MV-4-11 (cell line): ENCODE measurements at places on chromosomes 2 and 18.

DNA sequence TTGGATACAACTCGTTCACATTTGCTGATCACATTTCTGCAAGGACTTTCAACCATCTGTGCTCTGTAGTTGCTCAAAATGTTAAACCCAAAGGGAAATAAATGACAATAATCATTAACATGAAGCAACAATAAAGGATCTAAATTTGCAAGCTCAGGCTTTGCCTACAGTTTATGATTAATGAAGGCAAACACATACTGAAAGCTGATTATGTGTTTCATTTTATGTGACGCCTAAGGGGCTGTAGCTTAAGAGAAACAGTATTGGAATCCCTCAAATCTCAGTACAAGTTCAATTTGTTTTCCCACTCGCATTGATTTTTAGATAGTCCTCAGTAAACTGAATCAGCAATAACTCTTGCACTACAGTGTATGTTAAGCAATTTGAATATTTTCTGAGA lies 160.3 kb upstream of the FSIP2 start:
- DNase-seq: no peak

DNA sequence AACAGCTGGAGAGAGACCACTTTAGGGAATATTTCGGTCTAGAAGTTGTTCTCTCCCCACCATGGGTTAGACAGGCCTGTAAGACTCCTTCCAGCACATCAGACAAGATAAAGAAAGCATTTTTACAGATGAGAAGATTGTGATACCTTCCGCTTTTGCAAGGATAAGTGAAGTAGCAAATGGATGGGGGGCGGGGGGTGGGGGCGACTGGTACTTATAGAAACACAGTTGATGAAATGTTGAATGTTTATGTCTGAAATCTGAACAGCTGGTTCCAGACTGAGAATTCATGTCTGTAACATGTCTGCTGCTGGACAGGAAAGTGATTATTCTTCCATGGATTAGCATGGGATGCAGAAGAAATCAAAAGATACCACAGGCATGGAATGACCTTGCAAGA lies 90.5 kb upstream of the FN1 start:
- no peak for DNase-seq

GRCh38 chr2:163593982-163594381 lies 141.8 kb downstream of the FIGN start:
- no peak for DNase-seq

GRCh38 chr2:230706053-230706521 lies 6.6 kb upstream of the CAB39 start:
- DNase-seq: peak; percentile 26

DNA sequence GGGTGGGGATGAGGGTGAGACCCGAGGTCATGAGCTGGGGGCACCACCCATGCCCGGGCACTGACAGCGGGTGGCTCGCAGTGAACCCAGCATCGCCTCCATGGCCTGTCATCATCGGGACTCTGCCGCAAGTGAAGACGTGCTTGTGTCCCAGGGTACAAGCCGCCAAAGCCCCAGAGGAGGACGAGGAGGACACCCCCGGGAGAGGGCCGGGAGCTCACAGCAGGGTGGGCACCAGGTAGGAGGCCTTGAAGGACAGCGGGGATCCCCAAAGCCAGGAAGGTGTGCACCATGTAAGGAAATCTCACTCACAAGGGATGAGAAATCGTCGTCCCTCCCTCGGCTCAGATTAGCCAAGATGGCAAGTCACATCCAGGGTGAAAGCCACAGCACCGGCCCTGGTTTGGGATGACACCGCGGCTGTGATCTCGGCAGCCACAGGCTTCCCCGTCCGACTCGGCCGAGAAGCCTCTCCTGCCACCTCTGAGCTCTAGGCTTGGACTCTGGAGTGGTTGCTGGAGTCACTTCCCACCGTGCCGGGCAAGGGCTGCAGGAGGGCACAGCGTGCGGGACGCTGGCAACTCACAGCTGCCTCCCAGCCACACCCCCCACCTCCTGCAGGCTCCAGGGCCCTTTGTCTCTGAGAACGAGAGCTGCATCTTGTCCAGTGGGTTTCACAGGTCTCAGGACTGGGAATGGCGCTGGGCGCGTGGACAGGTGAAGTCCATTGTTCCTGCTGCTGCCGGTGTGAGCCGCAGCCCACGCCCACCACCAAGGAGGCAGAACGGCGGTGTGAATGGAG lies 81.6 kb upstream of the CTDP1 start:
- no peak for DNase-seq

DNA sequence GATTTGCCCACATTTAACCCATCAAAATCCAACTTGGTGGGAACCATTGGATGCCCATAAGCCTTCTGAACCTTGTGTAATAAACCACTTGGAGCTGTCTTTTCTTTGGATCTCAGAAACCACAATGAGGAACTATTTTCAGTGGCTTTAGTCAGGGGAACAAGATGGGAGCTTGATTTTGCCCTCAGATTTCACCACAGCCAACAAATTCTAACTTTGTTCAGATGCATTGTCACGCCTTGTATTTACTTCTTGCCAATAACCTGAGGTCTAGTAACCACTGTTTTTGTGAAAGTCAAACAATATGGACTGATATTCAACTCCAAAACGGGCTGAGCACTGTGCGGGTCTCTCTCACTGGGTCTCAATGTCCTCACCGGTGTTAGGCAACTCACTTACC lies 508.2 kb downstream of the TNS1 start:
- peak; percentile 89 for DNase-seq

- no peak for DNase-seq
Observed at GRCh38 chr2:154067124-154067523, 195.4 kb downstream of the GALNT13 start.

DNA sequence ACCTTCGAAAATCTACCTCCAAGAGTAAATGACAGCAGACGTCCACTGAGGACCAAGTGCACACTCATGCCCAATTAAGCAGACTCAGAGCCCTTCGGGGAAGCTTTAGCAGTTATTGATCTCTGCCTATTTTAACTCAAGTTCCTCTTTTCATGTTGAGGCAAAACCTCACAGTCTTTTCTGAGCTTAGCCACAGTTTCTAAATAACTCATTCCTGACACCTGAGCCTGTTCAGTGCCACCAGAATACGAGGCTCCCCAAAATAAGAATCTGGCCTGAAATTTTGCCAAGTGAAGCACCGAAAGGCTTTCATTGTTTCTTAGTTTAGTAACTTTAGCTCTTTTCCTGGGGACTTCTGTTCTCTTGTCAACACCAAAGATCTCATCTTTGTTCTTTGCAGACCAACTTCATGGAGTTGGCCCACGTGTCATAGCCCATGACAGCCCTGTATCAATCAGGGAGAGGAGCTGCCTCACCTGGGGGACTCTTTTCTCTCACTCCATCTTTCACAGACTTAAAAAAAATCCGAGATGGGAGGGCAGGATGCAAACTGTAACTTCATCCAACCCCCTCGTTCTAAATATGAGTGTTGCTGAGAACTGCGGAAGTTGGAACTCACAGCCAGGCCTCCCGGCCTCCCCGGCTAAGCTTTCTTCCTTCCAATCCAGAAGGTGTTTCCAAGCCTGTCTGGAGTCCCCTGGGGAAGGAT lies 22.2 kb downstream of the INPP5D start:
- peak; percentile 94 for DNase-seq

- DNase-seq: no peak
Observed at GRCh38 chr2:118596620-118597019, 250.8 kb downstream of the EN1 start.

GRCh38 chr18:76578571-76579300 lies 83.7 kb upstream of the ZNF516 start:
- DNase-seq: no peak

- no peak for DNase-seq
Observed at GRCh38 chr2:112152476-112153178, 14.4 kb downstream of the FBLN7 start.

GRCh38 chr2:25483607-25484266 lies 142.0 kb upstream of the DNMT3A start:
- peak; percentile 97 for DNase-seq

DNA sequence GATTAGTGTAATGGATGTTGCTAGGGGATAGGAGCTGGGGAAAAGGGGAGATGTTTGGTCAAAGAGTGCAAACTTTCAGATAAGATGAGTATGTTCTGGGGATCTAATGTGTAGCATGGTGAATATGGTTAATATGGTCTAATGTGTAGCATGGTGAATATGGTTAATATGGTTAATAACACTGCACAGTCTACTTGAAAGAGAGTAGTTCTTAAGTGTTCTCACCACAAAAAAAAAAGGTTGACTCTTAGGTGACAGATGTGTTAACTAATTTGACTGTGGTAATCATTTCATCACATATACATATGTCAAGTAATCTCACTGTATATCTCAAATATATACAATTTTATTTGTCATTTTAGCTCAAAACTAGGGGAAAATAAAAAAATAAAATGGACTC lies 121.3 kb upstream of the CD226 start:
- no peak for DNase-seq

GRCh38 chr2:183404392-183404791 lies 280.1 kb downstream of the NUP35 start:
- DNase-seq: no peak

- no peak for DNase-seq
Observed at GRCh38 chr2:30689496-30690125, 117.6 kb downstream of the CAPN13 start.

DNA sequence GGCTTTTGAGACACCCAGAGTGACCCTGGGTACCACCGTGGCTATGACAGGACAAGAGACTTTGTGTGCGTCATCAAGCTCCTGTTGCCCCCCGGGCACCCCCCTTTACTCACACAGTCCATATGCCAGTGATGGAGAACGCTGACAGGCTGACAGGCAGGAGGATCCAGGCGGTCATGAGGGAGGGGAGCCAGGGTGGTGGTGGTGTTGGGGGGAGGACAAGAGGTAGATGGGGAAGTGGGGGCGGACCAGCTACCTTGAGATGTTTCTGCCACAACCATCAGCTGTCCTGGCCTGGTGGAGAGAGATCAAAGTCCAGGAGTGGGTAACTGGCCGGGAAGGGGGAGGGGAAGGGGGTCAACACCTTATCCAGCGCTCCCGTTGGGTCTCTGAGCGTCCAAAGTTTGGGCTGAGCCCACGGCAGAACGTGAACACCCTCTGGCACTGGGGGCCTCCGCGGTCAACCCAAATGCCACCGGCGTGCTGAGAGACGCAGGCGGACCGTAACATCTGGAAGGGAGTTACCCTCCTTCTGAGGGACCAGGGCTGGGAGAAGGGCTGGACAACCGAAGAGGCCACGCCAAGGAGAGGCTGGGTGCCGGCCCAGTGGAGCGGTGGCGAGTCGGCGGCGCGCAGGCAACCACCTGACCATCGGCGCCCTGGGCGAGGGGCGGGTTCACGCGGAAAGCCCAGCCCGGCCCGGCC lies 575 bp downstream of the TMEM150A start:
- DNase-seq: no peak

DNA sequence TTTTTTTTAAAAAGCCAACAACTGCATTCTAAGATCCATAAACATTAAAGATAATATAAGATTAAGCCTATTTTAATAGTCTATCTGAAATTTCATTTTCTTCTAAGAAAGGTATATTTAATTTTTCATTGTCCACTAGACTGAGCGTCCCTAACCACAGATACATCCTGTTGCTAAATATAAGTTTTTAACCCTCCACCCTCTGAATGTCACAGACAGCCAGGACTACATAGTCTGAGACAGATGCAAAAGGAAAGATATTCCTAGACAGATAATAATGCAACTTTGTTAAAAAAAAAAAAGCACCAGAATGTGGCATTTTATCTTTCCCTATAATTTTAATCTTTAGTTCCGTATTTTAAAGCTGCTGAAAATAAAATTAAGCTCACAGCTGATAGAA lies 114.6 kb downstream of the ZEB2 start:
- no peak for DNase-seq

DNA sequence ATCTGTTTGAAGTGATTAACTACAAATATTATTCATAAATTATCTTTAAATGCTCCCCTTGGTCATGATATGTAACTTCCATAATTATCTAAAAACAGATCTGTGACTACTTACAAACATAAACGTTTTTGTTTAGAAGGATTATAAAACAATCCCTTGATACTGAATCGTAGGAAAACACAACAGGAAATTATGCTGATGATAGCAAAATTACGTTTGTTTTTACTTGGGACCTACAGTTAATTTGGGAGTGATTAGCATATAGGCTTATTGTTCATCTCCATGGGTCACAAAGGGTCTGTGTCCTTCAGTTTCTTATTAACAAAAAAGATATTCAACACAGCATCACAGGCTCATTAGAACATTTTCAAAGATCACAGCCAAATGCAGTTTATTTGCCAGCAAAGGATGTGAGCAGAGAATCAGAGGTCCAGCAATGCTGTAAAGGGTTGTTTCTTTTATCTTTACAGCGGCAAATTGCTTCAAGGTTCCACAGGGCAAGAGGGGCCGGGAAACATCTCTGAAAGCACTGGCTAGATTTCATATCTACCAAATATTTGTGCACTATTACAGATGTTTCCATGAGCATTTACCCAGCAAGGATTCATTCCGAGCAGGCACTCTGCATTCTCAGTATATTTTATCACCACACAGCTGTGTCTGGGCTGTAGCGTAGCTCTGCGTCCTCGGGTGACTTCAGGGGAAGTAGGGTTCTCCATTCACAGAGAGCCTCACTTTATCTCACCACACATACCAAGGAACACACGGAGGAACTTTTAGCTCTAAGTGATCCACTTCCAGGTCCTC lies 4.1 kb downstream of the CCDC195 start:
- peak; percentile 19 for DNase-seq

DNA sequence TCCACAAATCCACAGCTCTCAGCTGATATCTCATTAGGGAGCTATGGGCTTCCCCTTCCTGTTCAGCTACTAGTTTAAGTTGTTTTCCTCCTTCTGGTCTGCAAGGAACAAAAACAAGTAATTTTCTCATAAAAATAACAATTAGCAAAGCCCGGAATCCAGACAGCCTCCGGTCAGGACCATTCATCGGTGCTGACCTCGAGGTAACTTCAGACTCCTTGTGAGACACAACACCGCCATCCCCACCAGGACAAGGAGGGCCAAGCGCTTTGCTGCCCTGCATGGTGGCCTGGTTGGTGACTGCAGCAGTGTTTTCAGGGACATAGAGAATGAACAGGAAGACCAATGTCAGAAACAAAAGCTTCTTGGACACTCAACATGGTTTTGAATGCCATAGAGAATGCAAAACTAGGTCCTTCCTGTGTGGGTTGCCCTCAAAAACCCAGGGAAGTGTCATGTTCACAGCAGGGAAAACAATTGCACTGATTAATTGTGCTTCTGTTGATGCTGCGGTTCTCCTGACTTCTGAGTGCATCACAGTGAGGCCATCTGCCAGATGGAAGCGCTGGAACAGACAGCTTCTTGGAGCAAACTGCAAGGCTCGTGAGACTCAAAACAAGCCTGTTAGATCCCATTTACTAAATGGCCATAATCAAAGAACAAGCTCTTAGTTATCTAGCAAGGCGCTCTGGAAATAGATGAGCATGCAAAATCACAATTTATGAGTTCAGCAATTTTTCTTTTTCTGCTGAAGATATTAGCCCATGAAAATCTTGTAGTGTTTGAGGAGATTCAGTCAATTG lies 77.1 kb downstream of the HS1BP3 start:
- no peak for DNase-seq

DNA sequence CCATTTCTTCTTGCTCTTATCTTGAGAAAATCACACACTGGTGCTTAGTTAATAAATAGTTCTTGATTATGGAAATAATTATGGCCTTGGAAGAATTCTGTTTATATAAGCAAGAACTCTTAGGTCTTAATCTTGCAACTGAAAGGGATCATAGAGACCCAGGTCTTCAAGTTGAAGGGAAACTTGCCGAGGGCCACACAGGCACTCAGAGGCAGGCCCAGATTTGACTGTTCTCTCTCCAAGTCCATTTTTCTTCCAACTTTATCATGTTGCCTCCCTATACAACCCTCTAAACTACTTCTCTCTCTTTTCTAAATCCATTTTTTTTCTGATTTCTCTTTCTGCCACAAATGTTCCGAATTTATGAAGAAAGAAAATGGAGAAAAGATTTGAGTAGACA lies 94.5 kb upstream of the RMDN2 start:
- DNase-seq: no peak

- DNase-seq: peak; percentile 58
Observed at GRCh38 chr2:9844576-9844975, 1.3 kb downstream of the TAF1B start.
